Posterior vena cava (tissue), 2 donors: ENCODE measurements at places on chromosomes 16 and 17. TPM values are rescaled to one million over a fixed set of nuclear protein-coding genes. Genes with fewer than 3 reads are reported as not detected.
A peak's percentile ranks its signal among the peaks of the same experiment; 100 is the strongest.

PDE6G gene
- total RNA-seq, result not detected

ITGB4 gene
- total RNA-seq, result 39.4 TPM

CSF3 gene
- total RNA-seq, result 15.3 TPM

RDM1 gene
- total RNA-seq, result not detected

NPIPB4 gene
- total RNA-seq, result 121 TPM

PSMB3 gene
- total RNA-seq, result 137 TPM

TNP2 gene
- total RNA-seq, result not detected

GRCh38 chr16:87344931-87345631 lies 27.9 kb upstream of the C16orf95 start:
- no peak for DNase-seq

DNA sequence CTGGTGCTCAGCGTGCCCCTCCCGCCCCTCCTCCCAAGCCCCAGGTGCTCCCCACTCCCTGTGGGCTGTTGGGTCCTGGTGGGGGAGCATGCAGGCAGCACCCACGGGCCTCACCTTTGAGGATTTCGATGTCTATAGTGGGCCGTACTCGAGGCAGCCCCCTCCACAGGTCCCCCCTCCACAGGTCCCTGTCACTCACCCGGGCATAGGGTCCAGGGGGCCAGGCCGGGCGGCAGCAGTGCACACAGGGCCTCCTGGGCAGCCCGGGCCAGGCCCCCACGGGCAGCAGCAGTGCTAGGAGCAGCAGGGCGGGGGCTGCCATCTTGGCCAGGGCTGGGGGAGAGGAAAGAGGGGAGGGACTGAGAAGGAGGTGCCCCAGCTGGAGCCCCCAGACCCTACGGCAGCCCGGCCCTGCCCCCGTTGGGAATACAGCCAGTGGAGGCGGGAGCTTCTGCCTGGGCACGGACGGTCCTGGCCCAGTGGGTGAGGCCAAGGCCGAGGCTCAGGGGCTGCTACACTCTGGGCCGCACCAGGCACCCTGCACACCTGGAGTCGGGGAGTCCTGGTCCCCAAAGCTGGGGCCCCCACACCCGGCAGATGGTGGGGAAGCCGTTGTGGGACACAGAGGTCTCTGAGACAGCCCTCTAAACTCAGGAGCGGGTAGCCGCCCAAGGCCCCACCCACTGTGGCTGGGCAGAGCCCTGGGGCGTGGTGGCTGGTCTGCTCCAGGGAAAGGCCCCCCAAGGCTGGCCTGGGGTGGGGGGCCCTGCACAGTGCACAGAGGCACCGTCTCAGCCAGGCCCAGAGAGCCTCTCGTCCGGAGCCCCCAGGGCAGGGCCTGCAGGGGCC lies 1.2 kb downstream of the C1QTNF8 start:
- no peak for DNase-seq

DNA sequence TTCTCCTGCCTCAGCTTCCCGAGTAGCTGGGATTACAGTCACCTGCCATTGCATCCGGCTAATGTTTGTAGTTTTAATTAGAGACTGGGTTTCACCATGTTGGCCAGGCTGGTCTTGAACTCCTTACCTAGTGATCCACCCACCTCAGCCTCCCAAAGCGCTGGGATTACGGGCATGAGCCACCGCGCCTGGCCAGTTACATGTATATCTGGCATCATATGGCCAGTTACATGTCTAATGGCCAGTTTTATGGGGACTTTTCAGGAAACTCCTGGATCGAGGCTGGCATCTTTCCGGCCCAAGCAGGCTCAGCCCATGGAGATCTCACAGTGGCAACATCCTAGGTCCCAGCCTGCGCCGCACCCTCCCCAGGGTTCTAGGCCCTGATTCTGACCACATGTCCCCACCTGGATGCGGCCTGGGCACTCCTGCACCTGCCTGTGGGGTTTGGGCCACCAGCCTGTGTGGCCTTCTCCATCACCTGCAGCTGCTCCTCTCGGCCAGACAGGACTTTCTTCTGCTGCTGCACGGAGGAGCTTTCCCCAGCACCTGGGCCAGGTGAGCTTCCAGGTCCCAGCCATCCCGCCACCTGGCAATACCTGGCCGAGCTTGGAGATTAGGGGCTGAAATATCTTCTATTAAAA lies 1.3 kb upstream of the CIAO3 start:
- DNase-seq, result no peak

DNA sequence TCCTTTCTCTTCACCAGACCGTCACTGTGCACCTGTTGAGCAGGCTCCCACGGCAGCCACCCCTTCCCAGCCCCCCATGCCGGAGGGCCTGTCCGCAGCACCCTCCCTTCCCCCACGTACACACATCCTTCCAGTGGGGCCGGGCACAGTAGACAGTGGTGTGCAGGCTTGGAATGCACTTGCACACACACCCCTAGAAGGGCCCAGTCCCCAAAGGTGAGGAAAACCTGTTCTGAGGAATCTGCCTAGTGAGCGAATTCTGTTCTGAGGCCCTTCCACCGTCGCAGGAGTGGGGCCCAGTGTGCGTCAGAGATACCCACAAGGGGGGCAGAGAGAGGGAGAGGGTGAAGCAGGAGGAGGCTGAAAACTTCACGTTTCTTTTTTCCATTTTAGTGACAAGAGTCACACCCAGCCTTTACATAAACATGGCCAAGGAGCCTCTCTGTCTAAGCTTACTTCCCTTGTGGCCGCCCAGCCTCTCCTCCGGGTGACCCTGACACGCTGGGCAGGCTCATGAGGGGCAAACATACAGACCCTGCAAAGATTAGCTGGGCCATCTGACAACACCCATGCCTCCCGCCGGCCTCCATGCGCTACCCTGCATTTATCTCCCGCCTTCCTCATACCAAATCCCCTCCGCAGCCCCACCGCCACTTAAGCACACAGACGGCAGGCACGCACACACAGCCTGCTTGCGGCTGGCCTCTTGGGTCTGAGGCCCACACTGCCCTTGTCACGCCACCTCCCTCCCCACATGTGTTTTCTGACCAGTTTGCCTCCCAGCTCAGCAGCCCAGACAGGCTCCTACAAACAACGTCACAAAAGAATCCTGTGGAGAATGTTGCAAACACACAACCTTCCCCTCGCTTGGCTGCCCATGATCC lies 1.8 kb downstream of the ZBTB4 start:
- DNase-seq, result no peak

- peak; percentile 90 for DNase-seq
Measured at GRCh38 chr16:67428146-67428731, 2.7 kb upstream of the HSD11B2 start.

GRCh38 chr17:65535777-65536572 lies 25.5 kb downstream of the AXIN2 start:
- peak; percentile 53 for DNase-seq

GRCh38 chr17:53129863-53130262 lies 692.9 kb upstream of the KIF2B start:
- DNase-seq, result no peak

- no peak for DNase-seq
Measured at GRCh38 chr17:31386542-31387075, 4.9 kb upstream of the RAB11FIP4 start.

DNA sequence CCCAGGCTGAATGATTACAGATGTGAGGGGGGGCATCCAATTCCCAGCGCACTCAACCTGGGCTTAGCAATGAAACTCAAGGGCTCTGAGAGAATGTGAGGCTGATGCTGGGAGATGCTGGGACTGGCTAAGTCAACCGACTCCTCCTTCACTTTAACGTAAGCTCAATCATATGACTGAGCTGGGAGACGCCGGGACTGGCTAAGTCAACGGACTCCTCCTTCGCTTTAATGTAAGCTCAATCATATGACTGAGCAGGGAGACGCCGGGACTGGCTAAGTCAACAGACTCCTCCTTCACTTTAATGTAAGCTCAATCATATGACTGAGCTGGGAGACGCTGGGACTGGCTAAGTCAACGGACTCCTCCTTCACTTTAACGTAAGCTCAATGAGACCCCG lies 179.4 kb downstream of the VPS53 start:
- peak; percentile 44 for DNase-seq

DNA sequence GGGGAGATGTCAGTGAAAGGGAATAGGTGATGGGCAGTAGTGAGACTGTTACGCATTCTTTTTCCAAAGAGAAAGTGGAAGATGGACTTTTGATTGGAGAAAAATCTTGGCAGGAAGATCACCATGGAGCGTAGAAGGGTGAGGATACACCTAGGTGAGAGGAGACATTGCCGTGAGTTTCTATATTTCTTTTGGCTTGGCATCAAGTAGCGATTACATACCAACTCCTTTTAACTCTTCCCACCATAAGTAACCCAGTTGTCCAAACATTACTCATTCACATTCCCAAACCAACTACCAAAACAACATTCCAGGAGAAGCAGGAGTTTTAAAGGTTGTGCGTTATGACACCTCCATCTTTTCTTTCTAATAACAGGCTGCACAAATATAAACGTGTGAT lies 10.7 kb upstream of the KRT28 start:
- no peak for DNase-seq

GRCh38 chr16:67676516-67676915 lies 9.9 kb downstream of the C16orf86 start:
- no peak for DNase-seq

DNA sequence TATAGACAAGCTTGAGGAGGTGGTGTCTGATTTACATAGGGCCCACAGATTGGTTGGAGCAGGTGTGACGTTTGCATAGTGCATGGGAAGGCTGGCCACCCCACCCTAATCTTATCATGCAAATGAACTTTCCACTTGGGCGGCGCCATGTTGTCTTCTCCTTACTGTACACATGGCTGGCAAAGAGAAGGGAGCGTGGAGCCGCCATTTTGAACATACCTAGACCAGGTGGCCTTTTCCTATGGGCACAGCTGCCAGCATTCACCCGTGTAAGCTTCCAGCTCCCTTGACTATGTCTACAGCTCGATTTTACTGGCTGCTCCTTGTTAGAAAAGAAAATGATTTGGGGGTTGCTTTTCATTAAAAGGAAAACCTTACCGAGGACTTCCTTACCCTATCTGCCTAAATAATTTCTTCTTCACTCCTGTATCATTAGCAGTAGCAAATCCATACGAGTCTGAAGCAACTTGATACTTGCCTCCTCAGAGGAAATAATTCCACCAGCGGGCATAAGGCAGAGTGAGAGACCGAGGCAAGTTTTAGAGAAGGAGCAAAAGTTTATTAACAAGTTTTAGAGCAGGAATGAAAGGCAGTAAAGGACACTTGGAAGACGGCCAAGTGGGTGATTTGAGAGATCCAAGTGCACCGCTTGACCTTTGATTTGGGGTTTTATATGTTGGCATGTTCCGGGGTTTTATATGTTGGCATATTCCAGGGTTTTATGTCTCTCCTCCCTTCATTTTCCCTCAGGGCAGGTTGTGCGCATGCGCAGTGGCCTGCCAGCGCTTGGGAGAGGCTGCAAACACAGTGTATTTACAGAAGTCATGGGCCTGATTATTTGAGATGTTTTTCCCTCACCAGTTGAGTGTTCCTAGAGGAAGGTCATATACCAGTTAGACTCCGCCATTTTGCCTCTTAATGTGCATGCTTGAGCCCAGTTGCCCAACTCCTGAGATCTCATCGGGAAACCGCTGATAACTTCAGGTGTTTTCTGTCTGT lies 65.7 kb downstream of the MARF1 start:
- DNase-seq, result peak; percentile 64

DNA sequence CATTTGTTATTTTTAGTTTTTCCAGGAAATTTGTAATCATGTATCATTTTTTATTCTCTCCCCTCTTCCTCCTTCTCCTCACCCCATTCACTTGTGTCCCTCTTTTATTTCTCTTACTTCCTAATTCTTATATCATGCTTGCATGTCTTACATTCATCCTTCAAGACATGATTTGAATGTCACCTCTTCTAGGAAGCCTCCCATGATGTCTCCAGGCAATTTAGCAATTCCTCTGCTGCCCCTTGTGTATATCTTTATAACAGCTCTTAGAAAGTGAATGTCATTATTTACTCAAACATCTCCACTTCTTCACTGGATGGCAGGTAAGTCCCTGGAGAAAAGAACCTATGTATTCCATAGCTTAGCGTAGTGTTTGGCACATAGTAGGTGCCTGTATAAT lies 7.8 kb downstream of the HNF1B start:
- DNase-seq, result no peak

GRCh38 chr17:1203111-1203966 lies 23.6 kb upstream of the ABR start:
- peak; percentile 93 for DNase-seq
